ENCODE measurements at places on chromosomes 1 and 21.

- no peak for DNase-seq
Measured at GRCh38 chr21:32886339-32886738, 114.8 kb upstream of the PAXBP1 start.

DNA sequence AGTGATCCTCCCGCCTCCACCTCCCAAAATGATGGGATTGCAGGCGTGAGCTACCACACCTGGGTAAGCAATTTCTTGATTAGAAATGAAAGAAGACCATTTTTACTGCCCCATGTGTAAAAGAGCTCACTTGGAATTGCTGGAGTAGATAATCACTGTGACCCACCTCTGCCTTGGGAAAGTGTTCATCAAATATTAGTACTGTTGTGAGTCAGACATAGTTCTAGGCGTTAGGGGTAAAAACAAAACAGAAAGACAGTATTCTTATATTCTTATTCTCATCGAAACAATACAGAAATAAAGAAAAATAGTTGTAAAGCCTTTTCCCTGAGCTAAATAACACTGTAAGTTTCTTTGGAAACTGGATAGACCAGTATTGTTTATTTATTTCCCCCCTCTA lies 36.2 kb downstream of the CELF3 start:
- DNase-seq: no peak

- no peak for DNase-seq
Measured at GRCh38 chr1:21779613-21780521, 3.1 kb downstream of the USP48 start.

GRCh38 chr1:42144711-42145388 lies 8.4 kb upstream of the GUCA2B start:
- DNase-seq: no peak

DNA sequence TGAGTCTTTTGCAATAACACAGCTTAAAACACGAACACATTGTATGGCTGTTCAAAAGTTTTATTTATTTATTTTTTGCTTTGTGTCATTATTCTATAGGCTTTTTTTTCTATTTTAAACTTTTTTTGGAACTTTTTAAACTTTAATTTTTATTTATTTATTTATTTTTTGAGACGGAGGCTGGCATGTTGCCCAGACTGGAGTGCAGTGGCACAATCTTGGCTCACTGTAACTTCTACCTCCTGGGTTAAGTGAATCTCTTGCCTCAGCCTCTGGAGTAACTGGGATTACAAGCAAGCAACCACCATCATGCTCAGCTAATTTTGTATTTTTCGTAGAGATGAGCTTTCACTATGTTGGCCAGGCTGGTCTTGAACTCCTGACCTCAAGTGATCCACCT lies 88.3 kb upstream of the GADD45A start:
- DNase-seq: no peak

- no peak for DNase-seq
Measured at GRCh38 chr1:104825401-104825800, 1075.7 kb downstream of the AMY1C start.

GRCh38 chr1:210687582-210688279 lies 359.0 kb downstream of the HHAT start:
- no peak for DNase-seq

DNA sequence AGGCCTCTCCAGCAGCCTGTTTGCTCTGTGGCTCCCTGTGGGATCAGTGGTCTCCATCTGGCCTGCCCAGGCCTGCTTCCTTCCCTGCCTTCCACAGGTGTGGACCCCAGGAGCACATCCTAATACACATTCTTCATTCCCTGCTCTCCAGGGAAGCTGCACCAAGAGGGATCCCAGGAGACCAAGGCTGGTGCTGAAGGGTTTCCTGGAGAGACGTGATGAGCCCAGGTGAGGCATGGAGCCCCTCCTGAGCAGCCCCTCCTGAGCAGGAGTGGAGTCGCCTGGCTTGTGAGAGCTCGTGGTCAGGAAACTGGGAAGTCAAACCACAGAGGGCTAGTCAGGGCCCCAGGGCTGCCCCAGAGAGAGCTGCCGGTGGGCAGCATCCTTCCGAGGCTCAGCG lies 561.4 kb downstream of the MATN1 start:
- DNase-seq: no peak

- DNase-seq: no peak
Measured at GRCh38 chr1:17865912-17866739, 111.0 kb downstream of the ACTL8 start.

DNA sequence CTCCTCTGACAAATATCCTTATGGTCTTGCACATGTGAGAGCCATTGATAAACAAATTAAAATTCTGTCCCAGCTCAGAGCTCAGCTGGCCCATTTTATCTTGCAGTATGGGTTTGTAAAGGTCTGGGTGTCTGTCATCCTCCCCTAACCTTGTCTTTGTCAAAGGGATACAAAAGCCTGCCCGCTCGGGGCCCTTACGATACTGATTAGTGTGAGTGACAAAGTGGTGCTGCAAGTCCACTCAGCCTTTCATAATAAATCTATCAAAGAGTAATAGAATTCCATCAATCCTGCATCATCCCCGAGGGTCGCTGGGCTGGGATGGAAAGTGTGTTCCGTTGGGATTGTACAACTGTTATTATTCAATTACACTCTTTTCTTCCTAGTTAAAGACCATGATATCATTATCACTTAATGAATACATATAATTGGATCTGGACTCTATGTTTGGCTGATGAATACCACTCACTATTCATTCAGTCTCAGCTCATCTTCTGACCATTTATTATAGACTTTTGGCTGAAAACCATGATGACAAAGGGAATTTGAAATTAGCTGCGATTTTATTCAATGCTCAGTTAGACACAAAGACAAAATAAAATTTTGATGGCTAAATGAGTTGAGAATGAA lies 122.5 kb upstream of the FOXD3 start:
- no peak for DNase-seq

GRCh38 chr1:222171005-222171404 lies 376.9 kb downstream of the HHIPL2 start:
- DNase-seq: peak; percentile 11

DNA sequence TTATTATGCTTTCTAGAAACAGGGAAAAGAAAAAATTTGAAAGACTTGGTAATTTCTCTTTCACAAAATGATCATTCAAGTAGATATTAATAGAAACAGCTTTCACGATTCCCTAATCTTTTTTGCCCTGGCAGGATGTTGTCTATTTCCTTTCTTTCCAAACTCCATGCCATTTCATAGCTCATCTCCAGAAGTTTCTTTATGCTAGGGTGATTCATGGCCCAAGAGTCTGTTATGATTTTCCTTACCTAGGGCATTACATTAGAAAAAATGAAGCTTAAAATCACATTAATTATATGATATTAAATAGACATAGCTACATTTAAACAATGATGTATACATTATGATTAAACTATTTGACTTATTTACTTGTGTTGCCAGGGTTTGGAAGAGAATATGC lies 762.1 kb downstream of the LTN1 start:
- no peak for DNase-seq

DNA sequence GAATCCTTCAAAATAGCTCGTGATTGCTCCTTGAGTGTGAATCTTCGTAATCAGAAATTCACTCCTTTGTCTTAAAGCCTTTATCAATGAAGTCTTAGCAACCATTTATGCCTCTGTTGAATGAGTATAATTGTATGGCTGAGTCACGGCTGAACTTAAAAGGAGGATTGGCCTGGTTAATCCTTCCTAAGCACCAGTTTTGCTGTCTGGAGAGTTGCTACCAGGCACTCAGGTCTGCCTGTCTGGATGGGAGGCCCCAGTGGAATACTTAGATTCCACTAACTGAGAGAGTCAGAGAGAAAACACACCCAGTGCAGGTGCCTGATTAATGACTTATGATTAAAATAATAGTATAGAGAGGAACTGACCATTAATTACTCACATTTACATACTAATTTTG lies 7.6 kb upstream of the HHAT start:
- no peak for DNase-seq

DNA sequence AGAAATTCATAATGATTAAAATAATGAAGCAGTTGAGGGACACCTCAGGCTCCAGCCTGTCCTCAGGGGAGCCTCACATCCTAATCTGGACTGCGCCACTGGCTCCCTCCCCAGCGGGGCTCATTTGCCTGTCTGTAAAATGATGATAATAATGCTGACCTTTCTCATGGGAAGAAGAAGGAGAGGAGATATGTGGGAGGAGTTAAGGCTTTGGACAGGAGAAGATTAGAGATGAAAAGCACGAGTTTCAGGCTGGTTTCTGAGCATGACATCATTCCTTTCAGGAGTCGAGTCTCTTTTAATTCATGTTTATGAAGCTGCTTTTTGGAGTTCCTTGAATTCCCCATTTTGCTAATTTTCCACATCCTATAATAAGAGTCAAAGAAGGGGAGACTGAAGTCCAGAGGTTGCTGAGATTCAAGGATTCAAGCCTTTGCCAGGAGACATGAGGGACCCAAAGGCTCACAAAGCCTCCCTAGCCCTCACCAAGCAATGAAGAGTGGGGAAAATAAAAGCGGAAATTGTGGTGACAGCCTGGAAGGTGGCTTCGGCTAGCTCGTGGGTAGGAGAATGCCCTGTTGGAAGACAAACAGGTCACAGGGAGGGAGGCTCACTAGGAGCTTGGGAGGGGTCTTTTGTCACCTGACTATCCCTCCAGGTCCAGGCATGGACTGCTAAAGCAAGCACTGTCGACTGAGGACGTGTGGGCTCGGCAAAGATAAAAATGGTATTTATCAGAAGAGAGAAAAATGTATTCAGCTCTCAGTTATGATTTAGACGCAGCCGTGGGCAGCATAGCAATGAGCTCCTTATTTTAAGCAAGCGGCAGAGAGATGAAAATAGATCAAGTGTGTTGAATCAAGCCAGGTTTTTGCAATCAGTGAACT lies 27.5 kb upstream of the STMN1 start:
- DNase-seq: no peak

DNA sequence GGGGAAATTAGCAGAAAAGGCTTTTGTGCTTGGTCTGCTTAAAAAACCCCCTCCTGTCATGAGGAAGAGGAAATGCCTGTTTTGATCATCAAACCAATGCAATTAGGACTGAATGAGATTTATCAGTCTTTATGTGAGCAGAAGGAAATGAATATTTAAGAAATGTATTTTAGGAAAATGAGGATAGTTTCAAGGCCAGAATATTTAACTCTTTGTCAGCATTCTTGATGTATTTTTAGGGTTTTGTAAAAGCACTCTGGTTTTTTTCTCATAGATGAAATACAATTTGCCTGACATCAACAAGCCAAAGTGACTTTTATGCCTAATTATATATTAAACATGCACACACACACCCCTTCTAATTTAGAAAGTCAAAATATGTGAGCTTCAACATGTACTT lies 213.8 kb downstream of the GRIK1 start:
- DNase-seq: no peak

DNA sequence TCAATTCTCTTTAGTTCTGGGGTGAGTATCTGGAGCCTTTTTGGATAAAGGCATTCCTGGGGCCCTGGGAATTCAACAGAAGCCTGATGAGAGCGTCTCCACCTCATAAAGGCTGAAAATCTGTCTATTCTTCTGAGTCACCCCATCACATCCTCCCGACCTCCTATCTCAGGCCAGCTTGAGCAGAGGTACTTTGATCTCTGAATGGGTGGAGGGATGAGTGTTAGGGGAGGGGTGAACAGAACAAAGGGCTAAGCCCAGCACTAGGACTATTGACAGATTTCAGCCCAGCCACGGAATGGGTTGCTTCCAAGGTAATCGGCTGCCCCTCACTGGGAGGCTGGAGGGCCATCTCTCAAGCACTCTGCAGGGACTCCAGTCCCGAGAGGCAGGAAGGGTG lies 2.5 kb upstream of the MYBPH start:
- no peak for DNase-seq

GRCh38 chr1:117895482-117896114 lies 33.8 kb downstream of the GDAP2 start:
- peak; percentile 53 for DNase-seq

GRCh38 chr1:117077267-117077666 lies 17.1 kb downstream of the TTF2 start:
- no peak for DNase-seq

GRCh38 chr1:67211589-67212563 lies 45.6 kb downstream of the IL23R start:
- no peak for DNase-seq

GRCh38 chr1:153881751-153882150 lies 41.0 kb downstream of the GATAD2B start:
- DNase-seq: peak; percentile 79

DNA sequence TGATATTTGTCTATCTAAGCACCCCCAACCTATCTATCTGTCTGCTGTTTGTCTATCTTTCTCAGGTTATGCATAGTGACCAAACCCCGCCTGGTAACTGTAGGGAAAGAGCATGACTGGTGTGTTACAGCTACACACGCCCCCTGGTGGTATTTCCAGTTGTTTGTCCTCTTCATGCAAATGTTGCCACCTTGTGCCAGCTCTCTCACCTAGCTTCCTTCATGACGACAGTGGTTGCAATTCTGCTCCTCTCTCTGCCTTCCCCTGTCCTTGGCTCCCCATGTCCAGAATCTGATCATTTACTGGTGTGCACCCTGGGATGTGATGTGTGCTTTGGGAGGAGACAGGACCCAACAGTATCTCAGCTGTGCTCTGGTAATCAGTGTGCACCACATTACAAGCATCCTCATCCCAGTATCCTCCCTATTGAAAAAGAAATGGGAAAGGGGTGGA lies 8.1 kb upstream of the INKA2 start:
- peak; percentile 43 for DNase-seq

- no peak for DNase-seq
Measured at GRCh38 chr1:230066031-230066430, 1.0 kb upstream of the GALNT2 start.

- DNase-seq: no peak
Measured at GRCh38 chr1:202791077-202791747, 17.0 kb downstream of the KDM5B start.

GRCh38 chr1:114490274-114490693 lies 20.7 kb downstream of the TRIM33 start:
- no peak for DNase-seq

- peak; percentile 34 for DNase-seq
Measured at GRCh38 chr1:46533179-46533864, 18.1 kb downstream of the KNCN start.

- DNase-seq: no peak
Measured at GRCh38 chr21:43287795-43288755, 119.3 kb downstream of the CRYAA start.

- DNase-seq: no peak
Measured at GRCh38 chr1:76961820-76962207, 94.5 kb downstream of the ST6GALNAC5 start.

- DNase-seq: no peak
Measured at GRCh38 chr1:117674521-117675400, 68.9 kb downstream of the TENT5C start.

GRCh38 chr1:53733975-53734649 lies 4.9 kb downstream of the GLIS1 start:
- no peak for DNase-seq

Measured in NCI-H2171 (cell line).